ENCODE measurements at places on chromosomes 16 and 17.

- DNase-seq: no peak
Observed at GRCh38 chr17:48594538-48595277, 1.1 kb upstream of the HOXB5 start.

GRCh38 chr17:41530062-41531048, 2.2 kb upstream of the KRT19 start:
- no peak for DNase-seq

DNA sequence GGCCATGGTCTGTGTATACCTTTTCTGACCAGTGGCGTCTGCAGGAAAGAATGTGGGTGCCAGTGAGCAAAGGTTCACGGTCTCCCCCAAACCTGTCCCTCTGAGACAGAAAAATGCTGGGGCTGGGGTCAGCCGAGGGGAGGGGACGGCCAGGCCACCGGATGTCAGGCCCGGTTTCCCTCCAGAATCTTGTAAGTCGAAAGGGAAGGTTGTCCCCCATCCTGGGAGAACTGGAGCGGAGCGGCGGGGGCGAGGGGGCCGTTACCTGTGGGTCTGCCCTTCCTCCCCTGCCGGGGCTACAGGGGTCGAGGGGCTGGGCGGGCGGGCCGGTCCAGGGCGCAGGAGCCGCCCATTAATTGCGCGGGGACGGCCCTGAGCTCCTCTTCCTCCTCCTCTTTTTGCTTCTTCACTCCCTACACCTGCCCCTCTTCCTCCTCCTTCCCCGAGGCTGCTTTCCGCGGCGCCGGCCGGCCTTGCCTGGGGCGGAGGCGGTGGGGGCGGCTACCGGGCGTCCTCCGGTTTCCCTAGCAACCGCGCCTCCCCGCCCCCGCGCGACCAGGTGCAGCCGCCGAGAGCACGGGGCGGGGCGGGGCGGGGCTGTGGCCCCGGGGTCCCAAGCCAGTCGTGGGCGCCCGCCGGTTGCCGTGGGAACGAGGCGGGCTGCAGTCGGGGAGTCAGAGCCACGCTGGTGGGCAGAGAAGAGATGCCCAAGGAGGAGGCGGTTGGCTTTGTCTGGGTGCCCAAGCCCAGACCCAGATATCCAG, at the start of gene MARCHF10:
TSS of gene MARCHF10 (minus strand) at position 503 of the 764 bp plus-strand sequence. CDS start 6,579 bp downstream, outside the sequence.
- DNase-seq: no peak

DNA sequence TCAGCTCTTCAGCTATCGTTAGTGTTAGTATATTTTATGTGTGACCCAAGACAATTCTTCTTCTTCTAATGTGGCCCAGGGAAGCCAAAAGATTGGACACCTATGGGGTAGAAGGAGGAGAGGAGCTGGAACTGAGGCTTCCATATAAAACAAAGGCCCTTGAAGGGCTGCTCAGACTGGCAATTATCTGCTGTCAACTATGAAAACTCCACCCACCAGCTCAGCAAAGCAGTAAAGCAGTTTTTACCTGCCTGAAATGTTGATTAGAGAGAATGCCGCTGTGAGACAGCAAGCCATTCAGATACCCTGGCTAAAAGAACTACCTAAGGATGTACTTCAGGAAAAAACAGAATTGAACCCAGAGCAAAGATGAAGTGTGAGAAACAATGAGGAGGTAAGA, 45.9 kb upstream of the GNAO1 start:
- DNase-seq: no peak

DNA sequence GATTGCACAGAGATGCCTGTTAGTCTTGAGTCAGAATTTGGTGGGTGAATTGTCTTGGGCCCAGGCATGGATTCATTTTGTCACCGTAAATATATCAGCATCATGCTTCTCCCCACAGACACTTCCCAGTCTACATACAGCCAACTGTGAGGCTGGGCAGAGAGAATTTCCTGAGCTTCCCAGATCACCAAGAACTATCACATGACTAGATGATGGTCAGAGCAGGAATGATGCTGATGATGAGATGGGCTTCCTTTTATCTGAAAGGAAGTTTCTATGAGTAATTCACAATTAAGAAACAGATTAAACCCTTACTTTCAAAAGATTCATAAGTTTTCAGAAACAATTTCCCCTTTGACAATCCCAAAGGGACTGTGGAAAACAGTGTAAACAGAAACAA, 323 bp upstream of the KRTAP9-9 start:
- no peak for DNase-seq

- DNase-seq: no peak
Observed at GRCh38 chr16:87628940-87629339, 26.6 kb downstream of the JPH3 start.

GRCh38 chr17:58283674-58284612, 3.2 kb upstream of the MPO start:
- no peak for DNase-seq

GRCh38 chr17:67520252-67520906, 143.3 kb downstream of the PITPNC1 start:
- no peak for DNase-seq
